ENCODE measurements at places on chromosomes 2 and 18. TPM values are rescaled to one million over a fixed set of nuclear protein-coding genes. Genes with fewer than 3 reads are reported as not detected.

CD8A gene
- total RNA-seq = 0.09 TPM

MREG gene
- total RNA-seq = 1.3 TPM

CRYGD gene
- not detected for total RNA-seq

GPC1 gene
- total RNA-seq = 21.1 TPM

TPGS2 gene
- total RNA-seq = 34.2 TPM

BOLL gene
- 0.62 TPM for total RNA-seq

SPHKAP gene
- total RNA-seq = 26.2 TPM

CHAC2 gene
- total RNA-seq = 1.4 TPM

GALNT3 gene
- total RNA-seq = 0.49 TPM

FAM237A gene
- total RNA-seq = not detected

NRP2 gene
- total RNA-seq = 19.9 TPM

SP5 gene
- total RNA-seq = 5.0 TPM

MAIP1 gene
- total RNA-seq = 13.4 TPM
